ENCODE measurements at places on chromosomes 5 and 9.

DNA sequence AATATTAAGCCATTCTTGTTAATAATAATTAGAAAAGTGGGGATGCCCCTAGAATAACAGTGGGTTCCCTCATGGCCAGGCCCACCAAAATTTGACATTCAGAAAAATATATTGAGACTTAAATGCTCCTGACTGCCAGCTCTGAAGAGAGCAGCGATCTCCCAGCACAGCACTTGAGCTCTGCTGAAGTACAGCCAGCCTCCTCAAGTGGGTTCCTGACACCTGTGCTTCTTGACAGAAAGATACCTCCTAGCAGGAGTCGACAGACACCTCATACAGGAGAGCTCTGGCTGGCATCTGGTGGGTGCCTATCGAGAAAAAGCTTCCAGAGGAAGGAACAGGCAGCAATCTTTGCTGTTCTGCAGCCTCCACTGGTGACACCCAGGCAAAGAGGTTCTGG is 261.5 kb downstream of the DTWD2 start:
- DNase-seq = no peak

GRCh38 chr5:11027660-11028059 is 266.6 kb upstream of the DAP start:
- no peak for DNase-seq

GRCh38 chr5:148976569-148977381 is 86.1 kb downstream of the SH3TC2 start:
- DNase-seq = no peak

DNA sequence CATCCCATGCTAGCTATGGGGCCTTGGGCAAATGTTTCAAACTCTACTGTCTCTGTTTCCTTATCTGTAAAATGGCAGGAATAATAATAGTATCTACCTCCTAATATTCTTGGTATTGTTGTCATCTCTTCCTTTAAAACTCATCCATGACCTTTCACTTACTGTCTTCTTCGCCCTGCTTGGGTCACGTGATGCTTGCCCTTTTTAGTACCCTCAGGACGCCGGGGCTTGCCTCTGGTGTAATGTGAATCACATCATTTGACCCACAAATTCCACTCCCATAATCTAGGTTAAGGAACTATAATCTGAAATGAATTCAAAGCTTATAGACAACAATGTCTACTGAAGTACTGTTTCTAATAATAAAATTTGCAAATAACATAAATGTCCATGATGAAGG is 162.7 kb downstream of the DRD1 start:
- DNase-seq = no peak

DNA sequence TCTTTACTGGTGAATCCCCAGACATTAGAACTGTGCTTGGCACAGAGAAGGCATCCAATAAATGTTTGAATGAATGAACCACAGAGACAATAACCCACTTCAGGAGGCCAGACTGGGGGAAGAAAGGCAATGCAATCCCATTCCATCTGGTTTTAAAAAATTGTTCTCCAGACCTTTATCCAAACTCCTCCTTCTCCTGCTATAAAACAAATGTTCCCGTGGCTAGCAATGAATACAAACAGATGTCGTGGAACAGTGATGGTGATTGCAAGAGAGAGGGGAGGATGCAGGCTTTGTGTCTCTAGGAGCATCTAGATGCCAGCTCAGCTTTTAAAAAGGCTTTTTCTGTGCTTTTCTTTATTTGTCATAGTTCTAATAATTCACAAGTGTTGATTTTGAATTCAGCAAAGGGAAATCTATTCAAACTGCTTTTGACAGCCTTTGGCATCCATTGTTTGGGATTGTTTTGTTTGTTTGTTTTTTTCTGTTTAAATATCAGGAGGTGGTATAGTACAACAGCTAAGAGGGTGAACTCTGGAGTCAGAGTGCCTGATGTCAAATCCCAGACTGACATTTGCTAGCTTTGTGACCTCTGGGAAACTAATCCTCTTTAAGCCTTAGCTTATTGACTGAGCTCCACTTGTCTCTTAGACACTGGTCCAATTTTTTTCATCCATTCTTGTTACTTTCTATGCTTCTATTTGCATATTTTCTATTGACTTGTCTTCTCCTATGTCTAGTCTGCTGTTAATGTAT is 59.1 kb downstream of the TNFSF15 start:
- no peak for DNase-seq

- DNase-seq = no peak
These were observed 265.0 kb downstream of the MARCHF11 start for GRCh38 chr5:15914638-15915037.

All from CD4-positive, alpha-beta T cell treated with Interleukin-15 for 4 hours (primary cell).